ENCODE measurements at places on chromosomes 7 and 10.

DNA sequence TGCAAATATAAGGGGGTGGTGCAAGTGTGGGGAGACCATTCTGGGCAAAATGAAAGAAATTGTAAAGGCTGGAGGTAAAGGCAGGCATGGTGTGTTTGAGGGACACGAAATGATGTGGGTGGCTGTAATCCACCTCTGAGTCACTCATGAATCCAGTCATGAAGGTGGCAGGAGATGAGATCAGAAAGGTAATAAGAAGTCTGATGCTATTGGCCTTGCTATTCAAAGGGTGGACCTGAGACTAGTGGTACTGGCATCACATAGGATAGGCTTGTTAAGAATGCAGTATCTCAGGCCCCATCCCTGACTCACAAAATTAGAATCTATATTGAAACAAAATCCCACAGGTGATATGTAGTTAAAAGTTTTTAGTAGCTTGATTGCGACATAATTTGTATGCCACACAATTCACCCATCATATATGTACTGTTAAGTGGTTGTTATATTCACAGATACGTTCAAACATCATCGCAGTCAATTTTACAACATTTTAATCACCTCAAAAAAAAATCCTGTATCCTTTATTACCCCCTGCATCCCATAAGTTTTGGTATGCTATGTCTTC lies 85.6 kb downstream of the ST8SIA6 start:
- DNase-seq: no peak

DNA sequence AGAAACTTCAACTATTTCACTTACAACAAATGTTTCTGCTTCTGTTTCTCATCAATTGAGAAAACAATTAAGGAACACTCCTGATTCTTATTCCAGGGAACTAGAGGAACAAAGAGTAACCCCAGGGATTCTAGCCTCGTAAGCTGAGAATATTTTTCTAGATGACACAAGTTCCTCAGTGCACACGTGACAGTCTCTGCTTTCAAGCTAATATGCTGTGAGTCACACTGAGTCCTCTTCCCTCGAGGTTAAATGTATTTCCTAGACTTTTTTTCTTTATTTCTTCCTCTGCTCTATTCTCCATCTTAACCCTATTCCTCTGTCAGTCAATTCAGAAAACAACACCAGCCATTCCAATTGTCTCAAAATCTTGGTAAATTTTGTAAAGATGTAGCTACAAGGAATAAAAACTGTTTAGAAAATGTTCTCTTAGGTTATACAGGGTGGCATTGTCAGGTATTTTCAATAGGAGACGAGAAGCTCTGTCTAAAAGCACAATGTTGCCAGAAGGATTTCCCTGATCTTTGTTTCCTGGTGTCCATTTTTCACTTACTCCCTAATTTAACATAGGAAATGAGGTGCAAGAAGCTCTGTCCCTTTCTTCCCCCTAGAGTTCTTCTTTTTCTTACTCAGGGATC lies 5.8 kb upstream of the C1GALT1 start:
- peak; percentile 42 for DNase-seq

DNA sequence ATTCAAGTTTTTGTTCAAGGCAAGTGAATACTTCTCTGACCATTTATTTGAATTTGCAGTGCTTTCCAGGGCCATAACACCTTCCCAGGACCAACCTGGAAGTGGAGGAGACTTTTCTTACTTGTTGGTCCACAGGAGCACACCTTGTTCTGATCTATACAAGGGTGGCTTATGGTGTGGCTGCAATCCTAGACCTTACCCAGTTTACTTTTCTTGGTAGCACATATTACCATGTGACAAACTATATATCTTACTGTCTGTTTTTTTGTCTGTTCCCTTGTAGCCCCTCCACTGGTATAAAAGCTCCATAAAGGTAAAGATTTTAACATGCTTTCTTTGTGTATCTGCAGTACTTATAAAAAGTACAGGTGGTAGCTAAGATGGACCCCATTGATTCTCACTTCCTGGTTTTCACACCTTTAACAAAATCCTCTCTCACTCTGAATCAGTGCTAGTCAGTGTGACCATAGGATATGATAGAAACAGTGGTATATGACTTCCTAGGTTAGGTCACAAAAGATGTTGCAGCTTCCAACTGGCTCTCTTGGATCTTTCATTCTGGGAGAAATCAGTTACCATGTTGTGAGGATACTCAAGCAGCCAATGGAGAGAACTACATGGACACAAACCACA lies 5.6 kb upstream of the ASB4 start:
- DNase-seq: no peak

DNA sequence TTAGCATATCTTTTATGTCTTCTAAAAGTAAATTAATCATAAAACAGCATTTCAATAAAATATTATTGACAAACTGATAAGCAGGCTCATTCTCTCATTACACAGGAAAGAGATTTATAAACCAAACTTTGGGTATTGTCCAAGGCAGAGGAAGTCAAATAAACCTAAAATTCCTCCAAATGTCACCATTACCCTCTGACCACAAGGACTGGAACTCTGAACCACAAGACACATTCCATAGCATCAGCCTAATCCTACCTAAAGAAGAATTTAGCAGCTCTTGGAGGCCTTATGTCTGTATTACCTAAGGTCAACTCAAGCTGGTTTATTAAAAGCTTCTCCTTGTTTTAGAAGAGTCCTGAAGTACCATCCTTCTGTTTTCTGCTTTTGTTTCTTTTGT lies 82.4 kb upstream of the SLC13A1 start:
- no peak for DNase-seq

GRCh38 chr7:26614503-26614902 lies 249.9 kb downstream of the SKAP2 start:
- DNase-seq: no peak

GRCh38 chr7:21941611-21942141 lies 4.0 kb downstream of the CDCA7L start:
- DNase-seq: peak; percentile 98

DNA sequence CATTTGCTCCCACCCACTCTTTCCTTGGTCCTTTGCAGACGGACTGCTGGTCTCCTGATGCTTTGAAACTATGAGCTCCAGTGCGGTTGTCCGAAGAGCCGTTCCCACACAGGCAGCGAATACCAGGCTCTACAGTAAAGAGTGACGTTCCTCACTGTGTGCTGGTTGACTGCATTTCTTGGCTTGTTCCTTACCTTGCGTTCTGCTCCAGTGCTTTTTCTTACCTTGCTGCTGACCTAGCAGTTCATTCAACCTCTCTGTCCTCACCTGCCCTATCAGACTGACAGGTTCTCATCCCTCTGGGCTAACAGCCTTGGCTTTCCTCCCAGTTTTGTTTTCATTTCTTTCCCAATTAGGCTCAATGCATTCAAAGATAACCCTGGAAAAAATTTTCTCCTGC lies 214.8 kb downstream of the TMEM178B start:
- DNase-seq: no peak

GRCh38 chr10:9786101-9786500 lies 1231.6 kb upstream of the CELF2 start:
- peak; percentile 94 for DNase-seq

- no peak for DNase-seq
Measured at GRCh38 chr10:91208642-91209041, 11.8 kb upstream of the PCGF5 start.

DNA sequence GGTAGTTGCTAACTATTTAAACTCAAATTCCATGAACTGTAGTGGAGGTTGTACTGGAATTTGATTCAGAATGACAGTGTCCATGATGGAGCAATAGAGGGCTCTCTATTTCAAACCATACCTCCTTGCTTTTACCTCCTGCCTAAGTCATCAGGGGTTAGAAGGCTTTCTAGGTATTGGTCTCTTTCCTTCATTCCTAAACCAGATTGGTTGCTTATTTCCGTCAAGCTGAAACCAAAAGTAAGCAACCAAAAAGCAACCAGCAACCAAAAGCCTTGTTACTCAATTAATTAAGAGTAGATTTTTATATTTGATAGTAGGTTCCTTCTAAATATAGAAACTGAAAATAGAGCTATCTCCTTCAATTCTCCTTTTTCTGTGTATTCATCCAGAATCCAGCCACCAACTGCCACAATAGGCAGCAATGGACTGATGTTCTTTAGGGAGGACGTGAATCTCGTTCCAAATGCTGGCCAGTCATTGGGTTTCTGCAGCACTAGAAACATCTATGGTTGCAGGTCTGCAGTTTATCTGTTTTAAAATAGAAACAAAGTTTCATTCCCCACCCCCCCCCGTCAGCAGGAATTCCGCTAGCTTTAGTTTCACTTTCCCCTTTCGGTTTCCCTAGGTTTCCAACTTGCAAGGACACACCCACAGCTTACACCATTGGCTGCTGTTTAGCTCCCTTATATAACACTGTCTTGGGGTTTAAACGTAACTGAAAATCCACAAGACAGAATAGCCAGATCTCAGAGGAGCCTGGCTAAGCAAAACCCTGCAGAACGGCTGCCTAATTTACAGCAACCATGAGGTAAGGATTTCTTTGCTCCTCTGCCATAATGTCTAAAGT lies at the start of gene IFIT1:
IFIT1 (plus strand) TSS at position 717 of the 850 bp plus-strand sequence; CDS start at position 807, 90 bp downstream.
- DNase-seq: peak; percentile 93

GRCh38 chr7:84847790-84848189 lies 339.1 kb downstream of the SEMA3D start:
- DNase-seq: no peak

DNA sequence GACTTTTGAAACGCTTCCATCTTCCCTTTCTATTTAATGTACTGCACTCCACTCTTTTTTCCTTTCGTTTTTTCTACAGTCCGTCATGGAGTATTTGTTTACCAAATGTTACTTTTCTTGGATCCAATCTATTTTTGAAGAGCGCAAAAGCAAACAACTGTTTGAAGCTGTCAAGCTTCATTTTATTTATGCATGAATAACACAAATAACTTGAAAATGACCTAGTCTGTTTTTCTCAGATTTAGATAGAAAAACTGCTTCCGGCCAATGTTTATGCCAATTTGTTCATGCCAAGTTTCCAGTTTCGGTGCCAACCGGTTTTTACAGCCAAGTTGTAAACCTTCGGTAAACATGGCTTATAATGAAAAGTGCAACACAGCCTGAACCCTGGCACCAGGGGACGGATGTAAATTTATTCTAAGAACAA lies 150.9 kb upstream of the KLF6 start:
- no peak for DNase-seq

DNA sequence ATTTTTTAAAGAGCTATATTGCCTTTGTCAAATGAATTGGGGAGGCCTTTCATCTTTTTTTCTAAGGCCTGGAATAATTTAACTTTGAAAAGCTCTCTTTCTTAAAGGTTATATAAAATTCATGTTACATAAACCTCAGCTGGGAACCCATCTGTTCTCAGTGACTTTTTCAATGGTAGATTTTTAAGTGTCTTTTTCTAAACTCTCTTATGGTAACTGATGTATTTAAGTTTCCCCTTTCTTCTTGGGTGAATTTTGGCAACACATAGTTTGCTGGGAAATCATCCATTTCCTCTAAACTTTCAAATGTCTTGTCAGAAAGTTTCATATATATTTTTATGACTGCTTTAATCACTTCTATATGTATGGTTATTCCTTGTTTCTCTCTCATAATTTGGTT lies 362.2 kb upstream of the KLF6 start:
- no peak for DNase-seq

- DNase-seq: no peak
Measured at GRCh38 chr10:23195846-23196600, 3.9 kb downstream of the PTF1A start.

DNA sequence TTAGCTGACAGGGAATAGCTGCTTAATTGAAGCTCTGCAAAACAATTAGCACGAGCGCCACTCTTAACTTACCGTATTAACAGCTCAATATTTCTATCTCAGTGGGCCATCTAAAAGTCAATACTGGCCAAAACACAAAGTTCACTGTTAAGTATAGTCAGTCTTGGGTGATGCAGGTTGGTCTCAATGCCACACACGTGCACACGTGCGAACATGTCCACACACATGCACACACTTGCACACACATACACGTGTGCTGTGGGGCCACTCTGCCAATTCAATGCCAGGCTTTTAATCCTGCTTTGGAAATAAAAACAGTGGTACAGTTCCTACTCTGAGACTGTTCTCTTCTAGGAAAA lies 105.1 kb downstream of the GRB10 start:
- no peak for DNase-seq

GRCh38 chr10:70562036-70562755 lies 40.3 kb downstream of the PRF1 start:
- no peak for DNase-seq

DNA sequence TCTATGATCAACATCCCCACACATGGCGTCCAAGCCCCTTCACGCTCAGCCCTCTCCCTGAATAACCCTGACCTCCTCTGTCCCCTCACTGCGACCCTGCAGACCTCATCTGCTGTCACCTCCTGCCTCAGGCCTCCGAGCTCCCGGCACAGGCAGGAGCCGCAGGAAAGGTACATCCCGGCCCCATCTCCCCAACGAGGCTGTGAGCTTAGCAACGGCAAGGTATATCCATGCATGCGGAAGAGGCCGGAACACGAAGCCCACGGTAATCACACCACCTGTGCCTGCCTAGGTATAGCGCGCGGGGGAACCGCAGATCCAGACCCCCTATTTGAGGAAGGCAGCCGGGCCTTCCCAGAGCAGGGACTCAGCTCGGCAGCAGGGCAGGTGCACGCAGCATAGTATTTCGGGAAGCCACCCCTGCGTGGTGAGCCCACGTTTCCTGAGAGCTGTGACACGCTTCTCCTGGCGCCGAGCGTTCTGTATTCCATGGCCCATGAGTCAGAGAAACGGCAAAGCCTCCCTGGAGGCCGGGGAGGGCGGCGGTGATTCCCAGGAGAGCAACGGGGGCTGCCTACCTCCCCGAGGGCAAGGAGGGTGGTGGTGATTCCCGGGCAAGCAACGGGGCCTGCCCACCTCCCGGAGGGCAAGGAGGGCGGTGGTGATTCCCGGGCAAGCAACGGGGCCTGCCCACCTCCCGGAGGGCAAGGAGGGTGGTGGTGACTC lies 50.1 kb upstream of the DNAAF5 start:
- DNase-seq: no peak

DNA sequence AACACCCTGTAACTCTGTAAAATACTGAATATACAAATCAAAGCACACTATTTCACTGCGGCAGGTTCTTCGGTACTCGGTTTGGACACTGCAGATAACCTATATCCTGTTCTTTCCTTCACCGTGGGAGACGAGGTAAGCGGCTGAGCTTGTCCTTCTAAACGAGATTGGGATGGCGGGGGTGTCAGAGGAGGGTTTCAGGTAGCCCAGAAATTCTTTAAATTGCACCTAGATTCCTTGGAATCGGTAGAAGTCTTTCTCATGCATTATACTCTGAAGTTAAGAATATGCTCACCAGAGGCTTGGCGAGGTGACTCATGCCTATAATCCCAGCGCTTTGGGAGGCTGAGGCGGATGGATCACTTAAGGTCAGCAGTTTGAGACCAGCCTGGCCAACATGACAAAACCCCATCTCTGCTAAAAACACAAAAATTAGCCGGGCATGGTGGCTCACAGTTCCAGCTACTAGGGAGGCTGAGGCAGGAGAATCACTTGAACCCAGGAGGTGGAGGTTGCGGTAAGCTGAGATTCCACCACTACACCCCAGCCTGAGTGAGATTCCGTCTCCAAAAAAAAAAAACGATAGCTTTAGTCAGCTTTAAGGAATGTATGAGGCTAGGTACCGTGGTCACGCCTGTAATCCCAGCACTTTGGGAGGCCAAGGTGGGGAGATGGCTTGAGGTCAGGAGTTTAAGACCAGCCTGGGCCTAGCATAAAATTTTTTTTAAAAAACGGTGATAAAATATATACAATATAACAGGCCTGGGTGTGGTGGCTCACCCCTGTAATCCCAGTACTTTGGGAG lies 10.1 kb upstream of the LAT2 start:
- DNase-seq: no peak

All from Kasumi-1 (cell line).